IPS-NIHi11 (cell line): ENCODE measurements at places on chromosomes 11 and 22.
A peak's percentile ranks its signal among the peaks of the same experiment; 100 is the strongest.

DNA sequence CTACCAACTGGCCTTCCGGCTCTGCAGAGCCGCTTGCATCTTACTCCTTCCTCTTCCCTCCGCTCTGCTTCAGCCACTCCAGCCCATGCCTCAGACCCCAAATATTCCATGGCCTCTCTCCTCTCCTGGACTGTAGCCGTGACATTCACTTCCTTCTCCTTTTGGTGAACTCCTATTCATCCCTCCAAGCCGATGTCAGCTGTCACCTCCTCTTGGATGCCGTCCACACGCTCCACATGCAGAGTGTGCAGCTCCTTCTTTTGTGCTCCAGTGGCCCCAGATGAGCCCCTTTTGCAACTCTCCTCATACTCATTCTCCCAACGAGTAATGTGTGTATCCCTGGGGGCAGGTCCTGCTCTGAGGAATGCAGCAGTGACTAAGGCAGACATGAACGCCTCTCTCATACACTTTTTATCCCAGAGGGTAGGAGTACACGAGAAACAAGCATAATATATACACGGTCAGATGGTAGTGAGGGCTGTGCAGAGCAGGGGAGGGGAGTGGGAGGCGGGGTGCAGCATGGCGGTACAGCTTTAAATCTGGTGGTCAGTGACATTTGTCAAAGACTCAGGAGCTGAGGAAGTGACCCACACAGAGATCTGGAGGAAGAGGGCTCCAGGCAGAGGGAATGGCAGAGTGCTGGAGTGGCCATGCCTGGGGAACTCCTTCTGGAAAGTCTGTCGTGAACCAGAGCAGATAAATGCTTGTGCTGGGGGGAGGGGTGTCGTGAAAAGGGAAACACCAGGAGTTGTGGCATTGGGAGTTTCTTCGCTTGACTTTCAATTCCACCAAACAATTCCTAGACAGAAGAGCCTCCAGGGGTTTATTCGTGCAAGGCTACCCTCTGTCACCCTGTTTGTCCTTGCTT, 83.8 kb upstream of the ATXN10 start:
- no peak for DNase-seq

DNA sequence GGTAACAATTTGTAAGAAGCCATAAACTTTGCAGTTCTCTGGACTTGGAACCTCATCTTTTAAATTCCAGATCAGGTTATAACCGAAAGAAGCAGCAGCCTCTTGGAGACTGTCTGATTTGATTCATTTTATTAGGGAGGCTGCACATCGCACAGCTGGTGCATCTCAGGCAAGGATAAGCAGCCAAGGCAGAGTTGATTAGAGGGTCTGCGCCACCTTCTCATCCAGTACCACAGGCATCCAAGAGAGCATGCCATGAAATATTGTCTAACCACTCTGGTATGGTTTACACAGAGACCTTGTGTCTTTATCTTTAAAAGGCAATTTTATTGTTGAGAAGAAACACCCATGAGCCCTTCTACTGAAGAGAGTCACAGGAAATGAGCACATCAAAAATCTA, 16.2 kb upstream of the CWF19L2 start:
- no peak for DNase-seq

GRCh38 chr11:35402751-35403660, 16.4 kb downstream of the SLC1A2 start:
- DNase-seq, result no peak

DNA sequence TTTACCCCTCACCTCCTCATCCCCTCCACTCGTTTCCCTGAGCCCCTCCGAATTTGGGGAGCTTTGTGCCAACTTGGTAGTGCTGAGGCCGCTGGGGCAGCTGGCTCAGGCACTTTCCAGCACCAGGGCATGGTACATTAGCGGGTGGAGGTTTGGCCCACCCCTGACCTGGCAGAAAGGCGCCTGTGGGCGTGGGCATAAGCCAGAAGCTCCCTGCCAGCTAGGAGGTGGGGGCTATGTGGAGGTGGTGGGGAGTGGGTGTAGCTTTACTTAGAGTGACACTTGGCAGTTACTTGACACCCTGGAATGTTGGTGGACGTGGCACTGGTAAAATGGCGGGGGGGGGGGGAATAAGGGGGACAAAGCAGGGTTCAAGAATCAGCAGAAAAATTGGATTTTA, 10.3 kb upstream of the IGF2 start:
- DNase-seq, result no peak

DNA sequence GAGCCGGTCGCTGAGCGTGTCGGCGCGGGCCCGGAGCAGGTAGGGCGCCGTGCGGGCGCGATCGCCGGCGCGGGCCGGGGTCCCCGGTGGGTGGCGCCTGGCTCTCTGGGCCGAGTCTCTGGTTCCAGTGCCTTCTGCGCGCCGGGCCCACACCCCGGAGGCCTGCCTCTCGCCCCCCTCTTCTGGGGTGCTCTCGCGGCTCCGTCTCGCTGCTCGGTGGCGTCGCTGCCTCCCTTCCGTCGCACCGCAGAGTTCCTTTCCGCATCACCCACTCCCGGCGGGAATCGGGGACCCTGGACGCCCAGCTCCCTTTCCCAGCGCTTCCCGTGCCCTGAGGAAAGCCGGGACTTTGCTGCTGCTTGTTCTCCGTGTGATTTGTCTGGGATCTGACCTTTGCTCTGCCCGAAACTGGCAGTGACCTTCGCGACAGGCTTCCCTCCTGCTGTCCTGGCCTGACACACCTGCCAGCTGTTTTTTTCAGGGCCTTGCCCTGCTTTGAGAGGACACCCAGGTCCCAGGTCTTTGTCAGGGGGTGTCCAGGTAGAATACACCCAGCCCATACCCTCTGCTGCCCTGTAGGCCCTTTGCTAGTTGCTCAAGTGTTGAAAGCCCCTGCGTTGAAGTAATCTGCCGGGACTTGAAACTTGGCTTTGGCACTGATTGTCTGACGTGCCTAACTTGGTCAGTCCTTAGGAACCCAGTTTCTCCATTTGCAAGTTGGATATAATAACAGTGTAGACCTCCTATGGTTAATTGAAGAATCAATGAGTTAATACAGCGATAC, 711 bp downstream of the FDX1 start:
- peak; percentile 72 for DNase-seq

DNA sequence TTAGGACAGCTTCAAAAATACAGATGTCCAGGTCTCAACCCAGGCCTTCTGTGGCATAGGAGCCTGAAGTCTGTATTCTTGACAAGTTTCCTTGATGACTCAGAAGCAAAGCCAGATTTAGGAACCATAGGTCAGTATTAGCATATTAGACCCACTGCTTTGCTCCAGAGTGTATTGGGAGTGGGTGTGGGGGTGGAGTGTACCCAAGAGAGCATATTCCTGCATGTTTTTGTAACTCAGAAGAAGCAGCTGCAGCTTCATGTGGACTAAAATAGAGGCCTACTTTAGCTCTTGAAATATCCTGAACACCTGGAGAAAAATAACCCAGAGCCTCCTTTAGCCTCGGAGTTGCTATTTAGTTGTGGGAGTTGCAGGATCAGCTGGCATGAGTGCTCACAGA, 106.7 kb downstream of the CCDC81 start:
- no peak for DNase-seq

DNA sequence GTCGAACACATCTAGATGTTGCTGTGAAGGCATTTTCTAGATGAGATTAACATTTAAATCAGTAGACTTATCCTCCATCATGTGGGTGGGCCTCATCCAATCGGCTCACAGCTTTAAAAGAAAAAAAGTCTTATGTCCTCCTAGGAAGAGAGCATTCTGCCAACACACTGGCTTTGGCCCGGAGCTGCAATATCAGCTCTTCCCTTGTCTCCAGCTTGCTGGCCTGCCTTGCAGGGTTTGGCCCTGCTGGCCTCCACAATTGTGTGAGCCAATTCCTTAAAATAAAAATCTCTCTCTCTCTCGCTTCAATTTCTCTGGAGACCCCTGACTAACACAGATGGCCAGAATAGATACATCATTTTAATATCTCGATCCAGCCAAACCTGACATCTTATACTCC, 13.1 kb upstream of the ABCC8 start:
- no peak for DNase-seq

DNA sequence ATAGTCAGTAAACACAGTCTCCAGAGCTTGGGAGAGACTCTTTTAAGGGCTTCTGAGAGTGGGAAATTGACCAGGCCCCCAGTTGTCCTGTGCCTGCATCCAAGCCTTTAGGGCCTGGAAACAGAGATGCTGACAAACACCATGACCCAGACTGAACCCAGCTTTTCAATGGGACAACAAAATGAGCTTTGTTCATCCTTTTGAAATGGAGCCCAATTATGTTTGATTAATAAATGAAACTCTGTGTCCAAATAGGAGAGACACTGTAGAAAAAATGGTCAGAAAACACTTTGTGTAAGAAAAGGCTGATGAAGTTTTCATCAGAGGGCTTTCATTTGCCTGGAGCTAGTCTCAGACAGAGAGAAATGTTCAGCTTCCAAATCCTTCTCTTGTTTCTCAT, 146.0 kb downstream of the RRAS2 start:
- DNase-seq, result no peak

GRCh38 chr22:40462195-40462984, 92.0 kb downstream of the SGSM3 start:
- no peak for DNase-seq

DNA sequence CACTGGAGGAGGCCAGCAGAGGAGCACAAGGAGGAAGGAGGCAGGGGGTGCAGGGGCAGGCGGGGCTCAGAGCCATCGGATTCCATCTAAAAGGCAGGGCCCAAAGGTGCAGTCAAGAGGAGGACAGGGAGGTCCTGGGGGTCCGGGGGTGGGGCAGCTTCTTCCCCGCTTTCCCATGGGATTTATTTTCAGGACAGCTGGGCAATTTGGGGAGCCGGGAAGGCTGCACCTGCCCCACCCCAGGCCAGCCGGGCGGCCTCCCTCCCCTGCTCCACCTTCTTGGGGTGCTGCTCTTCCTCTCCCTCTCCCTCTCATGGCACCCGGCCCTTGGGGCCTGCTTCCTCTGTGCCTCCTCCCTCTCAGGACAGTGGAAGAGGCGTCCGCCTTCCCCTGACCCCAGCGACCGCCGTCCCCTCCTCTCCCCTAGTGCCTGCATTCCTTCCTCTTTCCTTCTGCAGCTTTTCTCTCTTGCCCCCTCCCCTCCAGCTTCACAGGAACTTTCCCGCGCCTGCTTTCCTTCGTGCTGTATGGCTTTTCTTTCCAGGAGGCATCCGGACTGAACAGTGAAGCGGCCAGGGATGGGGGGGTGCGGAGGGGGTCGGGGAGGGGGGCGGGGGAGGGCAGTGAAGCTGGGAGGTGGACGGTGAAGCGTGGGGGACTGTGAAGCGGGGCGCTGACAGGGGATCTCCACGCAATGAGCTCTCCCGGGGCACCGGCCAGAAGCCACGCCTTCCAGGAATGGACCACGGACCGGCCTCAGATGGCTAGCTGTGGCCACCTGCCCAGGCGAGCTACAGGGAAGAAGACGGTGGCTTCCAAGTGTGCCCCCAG, 26.9 kb downstream of the APOBEC3H start:
- peak; percentile 63 for DNase-seq

- no peak for DNase-seq
Measured at GRCh38 chr22:30866216-30866615, 102.4 kb downstream of the MORC2 start.

DNA sequence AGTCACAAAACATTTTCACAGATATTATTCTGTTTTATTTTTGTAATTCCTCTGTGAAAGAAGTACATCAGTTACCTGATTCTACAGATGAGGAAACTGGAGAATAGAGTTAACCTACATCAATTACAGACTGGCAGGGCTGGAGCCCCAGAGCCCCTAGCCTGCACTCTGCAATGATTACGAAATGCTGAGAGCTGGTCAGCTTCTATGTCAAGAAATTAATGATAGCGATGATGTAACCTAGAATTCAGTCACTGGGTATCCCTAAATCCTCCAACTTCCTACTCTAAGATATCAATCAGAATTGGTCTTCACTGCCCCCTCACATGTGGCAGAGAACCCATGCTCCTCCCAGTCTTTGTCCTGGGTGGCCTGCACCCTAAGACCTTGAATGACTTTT, 273.5 kb upstream of the PLET1 start:
- no peak for DNase-seq

DNA sequence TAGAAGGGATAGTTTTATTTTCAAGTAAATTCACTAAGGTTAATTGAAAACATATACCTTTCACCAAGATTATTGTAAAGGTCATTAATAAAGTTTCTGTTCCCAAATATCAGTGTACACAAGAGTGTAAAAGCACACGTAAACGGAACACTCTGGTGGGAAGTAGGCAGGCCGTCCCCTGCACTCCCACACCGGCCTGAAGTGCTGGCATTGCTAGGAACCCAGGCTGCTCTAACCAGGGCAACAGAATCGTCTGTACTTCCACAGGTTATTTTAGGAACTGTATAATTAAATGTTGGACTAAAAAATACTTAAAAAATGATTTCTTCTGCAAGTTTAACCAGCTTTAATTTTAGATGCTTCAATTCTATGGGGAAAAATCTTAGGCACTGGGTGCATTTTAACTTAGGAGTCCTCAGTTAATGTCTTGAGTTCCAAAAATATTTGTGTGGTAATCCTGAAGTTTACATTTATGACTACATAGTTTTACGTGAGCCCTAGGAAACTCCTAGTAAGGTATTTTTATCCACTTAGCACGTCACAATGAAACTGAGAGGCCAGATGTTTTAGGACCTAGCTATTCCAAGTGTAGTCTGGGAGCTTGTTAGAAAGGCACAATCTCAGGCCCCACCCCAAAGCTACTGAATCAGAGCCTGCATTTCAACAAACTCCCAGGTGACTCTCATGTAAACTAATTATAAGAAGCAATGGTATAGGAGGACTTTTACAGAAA, 31.2 kb downstream of the KMT5B start:
- DNase-seq, result no peak

DNA sequence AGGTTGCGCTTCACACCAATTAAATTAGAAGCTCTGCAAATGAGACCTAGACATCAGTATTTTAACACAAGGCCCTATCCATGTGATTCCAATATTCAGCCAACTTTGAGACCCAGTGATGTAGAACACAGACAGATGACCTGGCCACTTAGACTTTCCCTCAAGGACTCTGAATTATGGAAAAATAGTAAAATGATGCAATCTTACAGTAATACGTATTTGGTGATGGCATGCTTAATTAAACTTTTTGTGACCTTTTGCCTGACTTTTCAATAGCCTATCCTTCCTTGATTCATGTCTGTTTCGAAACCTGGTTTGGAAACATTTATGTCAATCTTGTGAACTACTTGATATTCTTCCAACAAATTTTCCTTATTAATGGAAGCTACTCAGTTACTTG, 521.2 kb downstream of the KCNA4 start:
- no peak for DNase-seq

GRCh38 chr11:4611986-4612385, 4.0 kb upstream of the TRIM68 start:
- no peak for DNase-seq

DNA sequence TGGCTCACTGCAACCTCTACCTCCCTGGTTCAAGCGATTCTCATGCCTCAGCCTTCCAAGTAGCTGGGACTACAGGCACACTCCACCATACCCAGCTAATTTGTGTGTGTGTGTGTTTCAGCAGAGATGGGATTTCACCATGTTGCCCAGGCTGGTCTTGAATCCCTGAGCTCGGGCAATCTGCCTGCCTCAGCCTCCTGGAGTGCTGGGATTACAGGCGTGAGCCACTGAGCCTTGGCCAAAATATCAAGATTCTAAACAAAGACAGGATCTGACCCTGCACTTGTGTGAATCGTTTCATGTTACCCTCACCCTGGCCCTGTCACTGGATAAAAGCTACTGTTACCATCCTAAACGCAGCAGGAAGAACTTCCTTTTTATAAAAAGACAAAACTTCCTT, 15.6 kb upstream of the THY1 start:
- no peak for DNase-seq

GRCh38 chr22:27461470-27461869, 340.1 kb downstream of the MN1 start:
- peak; percentile 78 for DNase-seq

GRCh38 chr11:88387957-88388356, 50.4 kb upstream of the CTSC start:
- DNase-seq, result no peak

GRCh38 chr11:61069427-61069826, 32.9 kb upstream of the CD5 start:
- DNase-seq, result no peak
